Activated T-cell treated with anti-CD3 and anti-CD28 coated beads for 1 hour (primary cell): ENCODE measurements at places on chromosomes 13 and 19.

DNA sequence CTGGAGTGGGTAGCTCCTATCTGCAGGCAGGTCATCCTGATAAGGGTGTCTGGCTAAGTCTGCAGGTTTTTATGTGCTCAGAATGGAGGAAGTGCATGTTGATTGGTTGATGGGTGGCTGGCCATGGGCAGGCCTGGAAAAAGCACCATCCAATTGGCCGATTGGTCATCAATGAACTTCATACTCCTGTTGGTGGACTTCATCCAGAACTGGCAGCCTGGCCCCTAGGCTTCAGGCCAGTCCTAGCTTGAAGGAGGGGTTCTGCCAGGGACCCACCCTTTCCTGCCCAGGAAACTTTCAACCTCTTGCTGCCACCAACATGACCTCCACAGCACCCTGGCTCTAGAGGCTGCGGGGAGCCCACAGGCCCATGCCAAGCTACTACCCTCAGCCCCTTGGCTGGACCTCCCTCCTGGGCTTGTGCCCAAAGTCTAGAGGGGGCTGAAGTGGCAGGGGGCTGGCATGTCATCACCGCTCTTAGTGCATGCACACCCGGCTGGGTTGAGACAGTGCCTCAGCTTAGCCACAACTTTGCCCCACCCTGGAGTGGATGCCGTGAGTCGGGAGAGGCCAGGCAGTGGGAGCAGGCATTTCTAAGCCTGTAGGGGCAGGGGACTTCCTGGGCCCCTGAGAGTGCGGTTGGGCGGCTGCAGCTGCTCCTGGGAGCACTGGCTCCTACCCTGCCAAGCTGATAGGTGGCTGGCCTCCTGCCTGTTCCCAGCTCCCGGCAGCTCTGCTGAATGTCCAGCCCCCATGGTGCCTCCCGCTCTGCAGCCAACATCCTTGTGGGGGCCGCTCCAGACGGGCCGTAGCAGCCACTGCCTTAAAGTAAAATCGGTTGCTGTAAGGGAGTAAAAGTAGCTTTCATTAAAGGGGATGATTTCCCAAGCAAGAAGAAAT is 13.2 kb downstream of the DNAJC15 start:
- DNase-seq: no peak

DNA sequence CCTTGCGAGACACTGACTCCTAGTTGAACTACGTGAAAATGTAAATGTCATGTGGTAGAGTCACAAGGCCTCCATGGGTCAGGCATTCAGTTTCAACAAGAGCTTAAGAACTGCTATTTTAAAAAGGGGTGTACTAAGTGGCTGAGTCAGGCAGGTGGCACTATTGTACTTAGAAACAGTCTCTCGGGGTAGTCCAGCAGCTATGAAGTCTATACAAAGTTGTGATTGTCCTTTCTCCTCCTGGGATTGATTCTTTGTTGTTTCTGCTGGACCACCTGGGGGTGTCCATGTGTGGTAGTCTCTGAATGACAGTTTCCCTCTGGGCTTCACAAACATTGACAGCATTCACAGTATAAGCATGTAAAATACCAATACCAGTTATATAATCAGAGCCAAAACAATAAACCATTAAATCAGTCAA is 33.0 kb downstream of the UGGT2 start:
- DNase-seq: no peak

DNA sequence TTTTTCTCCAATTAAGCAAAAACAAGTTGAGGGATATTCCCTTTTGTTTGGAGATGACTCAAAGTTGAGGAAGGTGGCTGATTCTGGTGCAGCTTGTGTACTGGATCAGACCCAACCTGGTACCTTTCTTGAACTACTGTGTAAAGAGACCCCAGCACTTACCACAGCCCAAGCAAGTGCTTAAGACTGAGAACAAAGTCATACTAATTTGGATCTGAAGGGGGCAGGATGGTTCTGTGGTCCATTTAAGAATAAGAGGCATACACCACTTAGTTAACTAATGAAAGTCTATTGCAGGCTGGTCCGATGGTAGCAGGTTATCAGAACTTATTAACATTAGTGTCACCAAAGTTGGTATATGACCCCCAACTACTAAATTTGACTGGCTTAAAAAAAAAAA is 6.3 kb downstream of the THSD1 start:
- DNase-seq: no peak

- no peak for DNase-seq
Observed at GRCh38 chr19:15417699-15418098, 1.1 kb downstream of the AKAP8L start.

- no peak for DNase-seq
Observed at GRCh38 chr13:113845055-113845454, 18.8 kb downstream of the GAS6 start.

DNA sequence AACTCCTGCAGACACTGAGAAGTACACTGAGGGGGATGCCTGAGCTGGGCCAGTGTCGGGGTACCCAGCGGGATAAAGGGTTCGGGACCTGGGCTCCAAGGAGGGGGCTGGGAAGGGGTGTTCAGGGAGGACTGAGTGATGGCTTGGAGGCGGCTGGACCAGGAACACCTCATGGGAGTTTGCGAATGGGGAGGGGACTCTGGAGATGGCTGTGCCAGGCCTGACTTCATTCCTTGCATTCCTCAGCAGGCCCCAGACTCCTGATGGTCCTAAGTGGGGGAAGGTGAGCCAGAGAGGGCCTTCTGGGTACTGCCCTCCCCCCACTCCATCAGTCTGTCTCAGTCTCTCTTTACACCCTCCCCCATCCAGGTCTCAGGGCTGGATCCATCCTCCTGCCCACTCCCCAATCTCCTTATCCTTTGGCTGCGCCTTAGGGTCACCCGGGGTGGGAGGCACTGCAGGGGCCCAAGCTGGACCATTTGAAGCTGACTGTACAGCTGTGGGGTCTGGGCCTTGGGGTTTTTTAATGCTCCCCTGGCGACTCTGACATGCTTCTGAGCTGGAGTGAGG is 13.8 kb downstream of the PAK4 start:
- DNase-seq: no peak

DNA sequence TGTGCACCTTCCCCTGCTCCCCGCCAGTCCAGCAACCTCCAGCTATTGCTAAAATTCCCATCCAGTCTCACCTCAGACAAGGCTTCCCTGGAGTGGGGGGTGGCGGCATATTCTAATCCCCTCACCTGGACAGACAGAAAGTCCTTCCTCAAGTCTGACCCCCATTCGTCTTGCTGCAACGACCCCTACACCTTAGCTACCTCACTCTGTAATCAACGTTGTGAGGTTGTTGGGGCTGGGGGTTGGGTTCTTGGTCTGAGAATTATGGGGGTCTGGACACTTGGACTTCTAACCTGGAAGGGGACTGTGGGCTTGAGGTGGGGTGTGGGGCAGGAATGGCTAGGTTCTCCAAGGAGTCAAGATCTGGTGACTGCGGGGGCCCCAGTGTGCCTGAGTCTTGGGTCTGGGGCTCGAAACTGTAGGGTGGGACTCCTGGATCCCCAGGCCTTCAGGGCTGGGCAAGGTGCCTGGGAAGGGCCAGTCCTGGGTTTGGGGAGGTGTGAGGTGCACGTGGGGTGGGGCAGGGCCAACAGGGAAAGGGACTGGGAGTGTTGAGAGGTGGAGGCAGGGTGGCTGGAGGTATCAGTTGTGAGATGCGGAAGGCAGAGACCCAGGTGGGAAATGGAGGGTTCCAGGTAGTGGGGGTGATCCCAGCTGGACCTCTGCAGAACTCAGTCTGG is 1.3 kb downstream of the FOXA3 start:
- DNase-seq: no peak

DNA sequence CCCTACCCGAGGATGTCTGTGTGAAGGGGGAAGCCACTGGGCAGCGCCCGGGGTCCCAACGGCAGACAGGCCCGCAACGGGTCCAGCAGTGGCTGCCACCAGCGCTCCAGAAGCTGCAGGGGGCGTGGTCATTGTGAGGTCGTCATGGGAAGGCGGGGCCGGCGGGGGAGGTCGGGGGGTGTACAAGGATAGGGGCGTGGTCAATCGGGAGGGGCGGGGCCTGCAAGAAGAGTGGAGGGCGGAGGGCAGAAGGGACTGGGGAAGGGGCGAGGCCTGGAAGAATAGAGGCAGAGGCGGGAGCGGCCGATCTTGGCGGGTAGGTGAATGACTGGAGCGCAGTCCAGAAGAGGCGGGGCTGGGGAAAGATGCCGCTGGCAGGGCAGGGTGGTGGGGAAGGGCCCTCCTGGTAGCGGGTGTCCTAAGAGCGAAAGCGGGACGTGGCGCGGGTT is 4.4 kb downstream of the FUZ start:
- peak; percentile 89 for DNase-seq

- no peak for DNase-seq
Observed at GRCh38 chr13:102400675-102401145, 1.1 kb downstream of the FGF14 start.

GRCh38 chr13:101258509-101258908 is 157.8 kb downstream of the NALCN start:
- no peak for DNase-seq

DNA sequence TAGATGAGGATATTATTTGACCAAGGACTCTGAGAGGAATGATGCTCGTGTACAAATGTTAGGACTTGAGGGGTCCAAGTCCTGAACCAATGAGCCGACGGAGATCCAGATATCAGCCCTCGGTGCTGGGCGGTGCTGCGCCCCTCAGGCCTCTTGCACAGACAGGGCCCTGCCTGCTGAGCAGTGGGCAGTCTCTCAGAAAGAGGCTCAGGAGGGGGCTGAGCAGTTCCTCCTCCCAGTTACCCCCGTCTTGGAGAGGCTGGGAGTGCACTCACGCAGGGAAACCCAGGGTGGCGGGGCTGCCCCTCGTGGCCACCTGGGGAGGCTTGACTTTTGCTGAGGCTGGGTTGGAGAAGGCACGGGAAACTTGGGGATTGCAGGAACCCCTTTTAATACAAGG is 18.4 kb downstream of the TEX29 start:
- no peak for DNase-seq

- no peak for DNase-seq
Observed at GRCh38 chr13:58843567-58843966, 1212.0 kb downstream of the PCDH17 start.

DNA sequence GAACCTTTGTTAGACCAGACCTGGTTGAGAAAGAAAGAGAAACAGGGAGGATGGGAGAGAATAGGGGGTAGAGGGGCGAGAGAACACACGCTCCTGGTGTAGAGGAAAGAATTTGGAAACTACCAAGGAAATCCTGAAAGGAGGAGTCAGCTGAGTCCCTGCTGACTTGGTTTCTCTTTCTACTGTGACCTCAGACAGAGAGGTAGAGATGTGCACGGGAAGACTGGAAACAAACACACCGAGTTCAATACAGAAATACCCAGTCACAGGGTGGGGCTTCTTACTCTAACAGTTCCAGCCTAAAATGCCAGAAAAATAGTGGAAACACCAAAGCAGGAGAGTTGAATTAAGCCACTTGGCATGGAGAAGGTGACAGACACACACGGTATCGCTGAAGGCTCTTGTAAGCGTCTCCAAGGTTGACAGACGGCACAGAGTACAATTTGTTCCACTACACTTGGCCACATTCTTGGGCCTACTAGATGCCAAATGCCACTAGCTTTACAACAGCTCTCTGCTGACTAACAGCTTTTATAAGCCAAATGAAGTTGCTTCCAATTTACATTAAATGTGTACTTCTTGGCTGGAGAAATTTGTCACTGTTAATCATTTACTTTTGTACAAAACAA is 28.1 kb downstream of the LATS2 start:
- DNase-seq: no peak

- DNase-seq: no peak
Observed at GRCh38 chr19:30163663-30164062, 208.5 kb upstream of the ZNF536 start.
